HFFc6 (cell line): ENCODE measurements at places on chromosomes 3 and 15. TPM values are rescaled to one million over a fixed set of nuclear protein-coding genes. Genes with fewer than 3 reads are reported as not detected.

GRCh38 chr3:186025161-186025560 lies 83.7 kb downstream of the ETV5 start:
- peak; percentile 15 for DNase-seq

DNA sequence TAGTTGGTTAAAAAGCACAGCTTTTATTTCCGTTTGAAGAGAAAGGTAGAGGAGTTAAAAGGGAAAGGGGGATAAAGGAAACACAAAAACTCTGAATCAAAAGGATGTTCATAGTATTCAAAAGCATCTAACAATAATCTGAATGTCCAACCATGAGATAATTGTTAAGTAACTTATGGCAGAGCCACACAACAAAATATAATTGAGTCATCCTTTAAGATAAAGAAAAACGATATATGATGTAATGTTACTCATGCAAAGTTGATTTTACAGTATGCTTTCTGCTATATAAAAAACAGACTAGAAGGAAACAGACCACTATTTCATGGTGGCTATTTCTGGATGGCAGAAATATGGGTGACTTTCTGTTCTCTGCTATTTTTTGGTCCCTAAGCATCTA lies 3.9 kb downstream of the XPC start:
- DNase-seq: no peak

- no peak for DNase-seq
These were observed 192.2 kb upstream of the THRB start for GRCh38 chr3:24686808-24687207.

- DNase-seq: no peak
These were observed 158.3 kb downstream of the SLCO3A1 start for GRCh38 chr15:92011611-92012367.

- no peak for DNase-seq
These were observed 103.9 kb upstream of the BCL6 start for GRCh38 chr3:187849016-187849654.

- no peak for DNase-seq
These were observed 3.5 kb downstream of the TSEN2 start for GRCh38 chr3:12487786-12488185.

GRCh38 chr3:62293051-62293780 lies 80.1 kb downstream of the FEZF2 start:
- DNase-seq: no peak

- peak; percentile 13 for DNase-seq
These were observed 34.7 kb upstream of the ZPLD1 start for GRCh38 chr3:102400142-102400541.

GRCh38 chr3:15713364-15713763 lies 84.4 kb downstream of the ANKRD28 start:
- DNase-seq: no peak

DNA sequence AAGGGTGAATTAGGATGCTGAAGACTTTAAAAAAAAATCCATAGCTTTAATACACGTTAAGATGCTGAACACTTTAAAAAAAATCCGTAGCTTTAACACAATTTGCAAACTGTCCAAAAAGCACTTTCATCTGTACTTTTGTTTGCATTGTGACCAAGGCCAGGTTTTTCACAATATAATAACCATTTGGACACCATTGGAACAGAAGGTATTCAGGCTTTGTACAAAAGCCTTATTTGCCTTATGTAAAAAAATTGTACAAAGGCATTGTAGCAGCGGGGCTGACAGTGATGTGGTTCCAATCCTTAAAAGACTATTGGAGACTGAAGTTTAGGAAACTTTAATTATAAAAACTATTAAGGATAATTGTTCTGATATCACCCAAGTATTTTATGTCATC lies 15.2 kb upstream of the ICE2 start:
- DNase-seq: no peak

DNA sequence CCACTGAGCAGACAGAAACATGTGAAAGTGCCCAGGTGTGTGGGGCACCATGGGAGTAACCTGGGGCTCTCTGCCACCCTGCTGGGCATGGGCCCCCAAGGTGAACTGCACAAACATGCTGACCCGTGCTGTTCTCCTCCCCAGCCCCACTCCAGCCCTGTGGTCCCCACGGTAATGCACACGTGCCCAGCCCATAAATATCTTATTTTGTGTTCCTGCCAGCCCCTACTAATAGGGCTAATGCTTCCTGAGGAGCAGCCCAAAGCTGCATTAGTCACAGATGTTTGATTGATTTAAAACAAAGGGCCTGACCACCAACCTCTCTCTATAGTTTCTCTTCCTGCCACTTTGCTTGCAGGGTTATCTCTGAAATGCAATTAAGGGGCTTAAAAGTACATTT lies 95.4 kb downstream of the ABHD5 start:
- DNase-seq: no peak

DNA sequence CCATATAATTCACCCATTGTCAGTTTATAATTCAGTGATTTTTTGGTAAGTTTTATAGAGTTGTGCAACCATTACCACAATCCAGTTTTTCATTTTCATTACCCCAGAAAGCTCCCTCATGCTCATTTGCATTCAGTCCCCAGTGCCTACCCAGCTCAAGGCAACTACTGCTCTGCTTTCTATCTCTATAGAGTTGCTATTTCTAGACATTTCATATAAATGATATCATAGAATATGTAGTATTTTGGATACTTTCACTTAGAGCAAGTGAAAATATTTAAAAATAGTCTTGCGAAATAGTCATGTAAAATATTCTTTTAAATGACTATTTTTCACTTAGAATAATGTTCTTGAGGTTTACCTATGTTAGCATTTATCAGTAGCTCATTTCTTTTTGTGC lies 42.1 kb downstream of the ZNF654 start:
- DNase-seq: no peak

DNA sequence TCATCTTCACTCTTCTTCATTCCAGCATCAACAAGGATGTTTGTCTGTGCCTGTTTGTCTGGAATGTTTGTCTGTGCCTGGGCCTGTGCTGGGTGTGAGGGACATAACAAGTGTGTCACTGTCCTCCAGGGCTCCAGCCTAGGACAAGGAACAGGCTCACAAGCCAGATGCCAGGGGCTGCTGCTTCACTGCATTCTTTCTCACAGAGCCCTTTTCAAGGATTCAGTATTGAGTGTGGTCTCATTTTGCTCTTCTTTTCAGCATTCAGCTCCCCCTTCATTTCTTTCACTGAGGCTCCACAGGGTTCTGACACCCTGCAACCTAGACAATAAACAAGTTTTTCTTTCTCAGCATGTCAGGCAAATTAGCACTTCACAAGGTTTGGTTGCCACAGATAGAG lies 43.6 kb upstream of the KY start:
- DNase-seq: no peak

GRCh38 chr3:48241796-48242455 lies 1.0 kb downstream of the ZNF589 start:
- DNase-seq: no peak

DNA sequence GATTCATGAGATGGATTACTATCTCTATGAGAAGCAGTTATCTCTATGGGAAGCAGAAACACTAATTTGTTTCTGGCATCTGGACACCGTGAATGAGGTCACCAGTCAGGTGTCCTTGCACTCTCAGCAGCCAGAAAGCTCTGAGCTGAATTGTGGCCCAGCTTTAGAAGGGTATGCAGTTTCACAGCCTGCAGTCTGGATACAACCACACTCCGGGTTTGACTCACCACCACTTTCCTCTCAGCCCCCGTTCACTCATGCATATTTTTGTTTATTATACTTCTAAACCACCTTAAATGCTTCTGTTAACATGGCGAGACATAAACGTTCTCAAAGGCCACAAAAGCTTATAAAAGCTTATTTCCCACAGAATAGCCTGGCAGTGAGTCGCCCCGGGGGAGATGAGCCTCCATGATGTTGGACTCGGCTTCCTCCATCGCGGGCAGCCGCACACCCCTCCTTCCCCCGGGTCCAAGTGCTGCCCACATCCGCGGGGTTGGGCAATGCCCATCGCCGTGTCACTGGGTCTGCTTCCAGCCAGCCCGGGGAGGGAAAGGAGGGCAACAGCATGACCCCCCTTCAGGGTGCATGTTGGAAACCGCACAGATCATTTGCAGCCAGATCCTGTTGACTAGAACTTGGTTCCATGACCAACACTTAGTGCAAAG lies 16.8 kb upstream of the SLC41A3 start:
- peak; percentile 60 for DNase-seq

GRCh38 chr15:37586976-37587375 lies 347.5 kb upstream of the TMCO5A start:
- DNase-seq: no peak

DNA sequence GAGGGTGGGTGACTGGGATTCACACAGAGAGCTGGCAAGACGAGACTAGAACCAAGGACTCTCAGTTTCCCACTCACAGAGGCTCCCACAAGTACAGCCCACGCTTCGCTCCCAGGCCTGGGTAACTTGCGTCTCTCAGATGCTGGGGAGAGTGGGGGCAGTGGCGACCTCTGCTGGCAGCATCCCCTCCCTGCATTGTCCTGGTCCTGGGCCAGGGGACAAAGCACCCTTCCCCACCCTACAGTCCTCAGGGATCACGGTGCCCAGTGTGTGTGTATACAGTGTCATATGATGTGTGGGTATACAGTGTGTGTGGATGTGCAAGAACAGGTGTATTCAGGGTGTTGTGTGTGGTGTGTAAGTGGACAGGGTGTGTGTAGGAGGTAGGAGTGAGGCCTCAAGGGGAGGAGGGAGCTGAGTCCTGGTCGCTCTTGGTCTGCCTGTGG lies 12.8 kb downstream of the VILL start:
- no peak for DNase-seq

GRCh38 chr3:134449951-134450350 lies 35.8 kb downstream of the ANAPC13 start:
- no peak for DNase-seq

DNA sequence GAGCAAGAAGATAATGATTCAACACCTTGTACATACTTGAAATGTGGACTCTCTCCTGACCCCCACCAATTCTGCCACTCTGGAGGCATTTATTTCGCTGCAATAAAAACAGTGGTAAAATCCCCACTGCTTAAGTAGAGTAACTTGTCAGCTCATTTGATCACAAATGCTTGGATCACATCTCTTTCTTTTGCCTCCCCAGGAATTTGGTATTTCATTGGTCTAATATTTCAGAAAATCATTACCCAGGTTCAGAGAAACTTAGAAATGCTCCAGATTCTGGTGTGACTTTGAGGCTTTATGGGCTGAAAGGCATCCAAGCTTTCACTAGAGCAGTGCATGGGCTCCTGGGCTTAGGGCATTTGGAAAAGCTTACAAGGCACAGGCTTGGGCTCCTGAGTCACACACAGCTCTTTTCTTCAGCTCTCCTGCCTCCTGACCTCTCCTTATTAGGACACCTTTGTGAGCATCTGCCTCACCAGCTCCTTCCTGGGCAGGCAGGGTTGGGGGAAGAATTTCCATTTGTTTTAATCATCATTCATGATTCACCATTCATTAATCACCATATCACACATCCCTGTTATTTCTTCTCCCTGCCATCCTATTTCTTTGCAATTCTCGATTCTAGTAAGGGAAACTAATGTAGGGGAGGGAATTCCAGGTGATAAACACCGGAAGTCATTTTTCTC lies 22.5 kb downstream of the CDCP1 start:
- peak; percentile 89 for DNase-seq

- DNase-seq: no peak
These were observed 65.0 kb upstream of the MEIS2 start for GRCh38 chr15:37165395-37165794.

- DNase-seq: no peak
These were observed 74.3 kb downstream of the SIDT1 start for GRCh38 chr3:113606539-113607218.

The PLIN1 gene
- total RNA-seq: not detected in 3 replicates

The DNAH12 gene
- 0.02 to 0.12 TPM (median 0.05 TPM) in 3 replicates for total RNA-seq

The MCTP2 gene
- total RNA-seq: 0.63 and 5.5 TPM in 2 replicates

The ZFAND6 gene
- total RNA-seq: 49.0 to 54.2 TPM (median 50.3 TPM) in 3 replicates

The MCF2L2 gene
- total RNA-seq: not detected in 3 replicates

The HIGD1A gene
- 106 to 130 TPM (median 126 TPM) in 3 replicates for total RNA-seq

The ACOX2 gene
- total RNA-seq: 9.7 to 12.7 TPM (median 11.9 TPM) in 3 replicates

The TIGIT gene
- not detected in 2 replicates for total RNA-seq

The PLXNA1 gene
- total RNA-seq: 47.1 to 60.1 TPM (median 55.1 TPM) in 3 replicates

The GOLGA6L7 gene
- total RNA-seq: not detected in 3 replicates

The CATSPER2 gene
- 0.71 to 1.8 TPM (median 1.4 TPM) in 3 replicates for total RNA-seq

The RBPMS2 gene
- total RNA-seq: 0.12 to 0.13 TPM in 2 of 3 replicates, not detected in the other

The CEMIP gene
- total RNA-seq: 4.9 to 49.1 TPM (median 15.9 TPM) in 3 replicates

The ARRDC4 gene
- 20.2 and 46.4 TPM in 2 replicates for total RNA-seq

The LTK gene
- 0.12 to 1.4 TPM (median 0.19 TPM) in 3 replicates for total RNA-seq

The SV2B gene
- total RNA-seq: not detected in 3 replicates
